ENCODE measurements at places on chromosomes 7 and 10.

GRCh38 chr10:94042834-94043175 is 49.1 kb downstream of the PLCE1 start:
- DNase-seq: no peak

DNA sequence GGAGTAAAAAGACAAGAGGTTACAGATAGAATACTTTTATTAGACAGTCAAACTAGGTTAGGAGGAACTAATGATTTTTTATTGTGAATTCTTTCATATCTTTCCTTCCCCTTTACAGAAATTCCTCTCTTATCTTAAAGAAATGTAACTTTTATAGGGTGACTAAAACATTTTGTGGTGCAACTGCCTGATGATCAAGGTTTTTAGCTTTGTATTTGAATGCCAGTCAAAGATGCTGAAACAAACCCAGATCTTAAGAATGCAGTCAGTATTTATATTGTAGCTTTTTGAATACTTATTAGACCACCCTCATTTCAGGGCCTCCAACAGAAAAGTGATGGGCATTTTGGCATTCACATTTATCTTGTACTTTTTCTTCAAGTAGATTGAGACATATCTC is 27.4 kb downstream of the TAX1BP1 start:
- no peak for DNase-seq

DNA sequence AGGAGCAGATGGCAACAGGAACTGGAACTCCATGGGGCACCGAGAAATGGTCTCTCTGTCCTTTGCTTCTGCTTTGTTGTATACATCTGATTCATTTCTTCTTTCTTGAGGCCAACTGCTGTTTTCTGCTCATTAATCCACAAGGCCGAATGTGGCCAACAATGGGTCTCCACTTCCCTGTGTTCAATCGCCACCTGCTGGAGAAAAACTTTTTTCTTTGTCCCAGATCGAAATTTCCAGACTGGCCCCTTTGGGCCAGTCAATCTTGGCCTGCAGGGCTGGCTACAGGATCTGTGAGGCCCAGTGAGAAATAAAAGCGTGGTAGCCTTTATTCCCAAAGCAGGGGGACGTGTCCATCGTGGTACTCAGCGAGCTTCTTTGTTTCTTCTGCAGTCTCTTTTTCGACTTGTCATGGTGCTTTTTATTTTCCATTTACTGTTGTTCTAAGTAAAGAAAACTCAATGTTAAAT is 58.8 kb downstream of the PARP12 start:
- peak; percentile 4 for DNase-seq

DNA sequence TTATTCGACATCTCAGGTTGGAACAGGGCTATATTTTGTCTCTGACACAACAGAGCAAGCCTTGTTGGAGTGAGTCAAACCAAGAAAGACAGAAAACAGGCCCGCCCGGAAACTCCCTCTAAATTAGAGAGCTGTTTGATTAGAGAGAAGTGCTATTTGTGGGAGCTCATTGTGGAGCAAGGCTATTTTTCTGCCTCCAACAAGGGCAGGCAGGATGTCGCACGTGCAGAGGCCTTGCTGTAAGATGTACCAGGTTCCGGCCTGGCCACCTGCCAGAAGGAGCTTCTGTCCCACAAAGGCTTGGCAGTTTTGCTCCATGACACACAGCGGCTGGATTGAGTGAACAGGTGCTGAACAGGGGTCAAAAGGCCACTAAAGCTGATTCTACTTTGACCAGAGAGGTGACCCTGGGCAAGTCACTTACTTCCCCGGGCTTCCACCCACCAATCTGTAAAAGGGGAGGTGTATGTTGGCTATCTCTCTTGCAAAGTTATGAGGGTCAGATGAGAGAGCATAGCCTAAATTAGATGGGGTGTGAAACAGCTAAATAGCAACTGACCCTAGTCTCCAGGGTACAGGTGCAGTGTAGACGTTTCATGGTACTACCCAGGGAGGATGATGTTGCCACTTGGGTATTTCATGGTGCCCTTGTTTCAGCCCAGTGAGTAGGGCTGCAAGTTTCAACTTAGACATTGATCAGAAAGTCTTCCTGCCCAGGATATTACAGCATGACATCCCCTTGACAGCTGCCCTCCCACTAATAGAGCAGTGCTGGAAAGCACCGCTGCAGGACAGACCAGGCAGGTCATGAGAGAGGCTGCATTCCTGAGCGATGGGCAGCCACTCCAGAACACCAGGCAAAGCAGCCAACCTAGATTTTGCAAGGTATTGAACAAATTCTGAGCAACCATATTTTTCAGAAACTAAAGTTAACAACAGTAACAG is 62.0 kb downstream of the VSTM4 start:
- DNase-seq: no peak

GRCh38 chr10:32332299-32332750 is 14.6 kb downstream of the EPC1 start:
- peak; percentile 79 for DNase-seq

Data from T-cell (primary cell).